ENCODE measurements at places on chromosomes 2 and 18. TPM values are rescaled to one million over a fixed set of nuclear protein-coding genes. Genes with fewer than 3 reads are reported as not detected.

Gene HOXD4
- 0.88 TPM for polyA plus RNA-seq

Gene TSPYL6
- polyA plus RNA-seq, result not detected

Gene CENPA
- polyA plus RNA-seq, result 0.80 TPM

Gene TRIM43
- polyA plus RNA-seq, result not detected

- no peak for DNase-seq
Observed at GRCh38 chr18:32095900-32096229, 4.2 kb downstream of the RNF138 start.

DNA sequence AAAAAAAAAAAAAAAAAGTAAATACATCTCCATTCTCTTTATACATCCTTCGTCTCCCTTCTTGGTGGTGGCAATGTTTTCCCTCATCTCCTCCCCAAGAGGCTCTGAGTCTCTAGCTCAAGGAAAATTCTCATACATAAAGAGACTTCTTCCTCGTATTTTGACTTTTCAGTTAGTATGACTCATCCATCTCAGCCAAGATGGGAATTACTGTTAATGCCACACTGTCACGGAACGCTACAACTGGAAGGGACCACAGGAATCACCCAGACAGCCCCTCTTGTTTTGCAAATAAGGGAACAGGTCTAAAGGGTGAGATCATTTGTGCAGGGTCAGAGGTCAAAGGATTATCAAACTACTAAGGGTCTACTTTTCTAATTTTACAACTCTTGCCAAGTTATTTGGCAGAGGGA is 19.5 kb downstream of the NFE2L2 start:
- no peak for DNase-seq

Gene AQP12B
- polyA plus RNA-seq, result 1.8 TPM

Gene KLHL30
- polyA plus RNA-seq, result 0.29 TPM

Gene FBLN7
- 1.5 TPM for polyA plus RNA-seq

Gene TACR1
- polyA plus RNA-seq, result 0.02 TPM

- peak; percentile 59 for DNase-seq
Observed at GRCh38 chr2:131027566-131028528, 65.4 kb downstream of the FAM168B start.

GRCh38 chr18:73638709-73639108 is 508.9 kb downstream of the FBXO15 start:
- DNase-seq, result no peak

DNA sequence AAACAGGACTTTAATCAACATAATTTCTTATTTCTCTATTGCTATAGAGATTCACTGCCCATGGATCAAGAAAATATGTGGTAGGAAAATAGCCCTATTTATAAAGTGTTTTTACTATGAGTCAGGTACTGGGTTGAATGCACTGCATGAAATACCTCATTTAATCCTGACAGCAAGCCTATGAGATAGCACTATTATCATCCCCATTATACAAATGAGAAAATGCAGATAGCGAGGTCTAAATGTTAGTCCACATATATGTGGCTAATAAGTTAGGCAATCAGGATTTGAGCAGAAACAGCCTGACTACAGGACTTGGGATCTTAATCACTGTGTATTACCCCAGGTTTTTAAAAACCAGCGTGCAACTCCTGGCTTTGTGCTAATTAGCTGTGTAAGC is 8.5 kb upstream of the LYPD1 start:
- no peak for DNase-seq

DNA sequence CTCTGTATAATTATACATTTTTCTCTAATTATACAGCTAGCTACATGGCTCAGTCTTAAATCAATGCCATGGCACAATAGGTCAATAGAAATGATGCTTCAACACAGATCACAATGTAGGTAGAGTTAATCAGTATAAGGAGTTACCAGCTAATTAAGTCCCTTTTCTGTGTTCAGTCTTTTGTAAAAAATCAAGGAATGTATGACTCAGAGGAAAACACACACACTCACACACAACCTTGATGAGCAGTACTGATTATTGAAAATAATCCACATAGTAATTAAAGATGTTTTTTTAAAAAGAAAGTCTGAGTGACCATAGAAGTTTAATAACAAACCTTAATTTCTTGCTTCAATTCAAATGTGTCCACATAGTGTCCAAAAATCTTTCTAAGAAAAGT is 691.3 kb downstream of the LRP1B start:
- no peak for DNase-seq

- DNase-seq, result no peak
Observed at GRCh38 chr18:46051731-46052461, 20.2 kb downstream of the PSTPIP2 start.

GRCh38 chr2:233423552-233423860 is 69.2 kb downstream of the DGKD start:
- no peak for DNase-seq

- DNase-seq, result no peak
Observed at GRCh38 chr2:164746713-164747112, 94.9 kb downstream of the COBLL1 start.

Gene ALLC
- polyA plus RNA-seq, result not detected

DNA sequence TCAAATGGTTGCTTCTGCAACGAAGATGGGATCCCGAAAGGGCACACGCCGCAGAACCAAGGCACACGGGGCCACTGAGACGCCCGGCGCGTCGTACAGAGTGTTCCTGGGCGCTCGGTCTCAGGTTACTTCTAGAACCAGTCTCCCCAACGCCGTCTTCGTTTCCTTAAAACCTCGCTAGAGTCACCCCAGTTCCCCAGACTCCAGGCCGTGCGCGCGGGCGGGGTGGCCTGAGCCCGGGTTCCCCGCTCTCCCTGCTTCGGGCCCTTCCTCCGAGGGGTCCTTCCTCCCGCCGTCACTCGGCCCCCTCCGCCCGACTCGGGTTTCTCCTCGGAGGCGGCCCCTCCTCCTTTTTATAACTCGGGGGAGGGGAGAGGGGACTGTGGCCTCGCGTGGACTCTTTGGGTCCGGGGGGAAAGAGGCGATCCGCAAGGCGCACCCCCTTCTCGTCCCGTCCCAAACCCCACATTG is 774 bp upstream of the FZD7 start:
- peak; percentile 91 for DNase-seq

- no peak for DNase-seq
Observed at GRCh38 chr2:149310349-149310748, 20.0 kb upstream of the LYPD6 start.

All from spleen (tissue), 13 donors.